ENCODE measurements at places on chromosomes 1 and 21.

- no peak for DNase-seq
These were observed 50.2 kb upstream of the ACTRT2 start for GRCh38 chr1:2971101-2971501.

- no peak for DNase-seq
These were observed 114.2 kb downstream of the SLC16A1 start for GRCh38 chr1:112841825-112842224.

DNA sequence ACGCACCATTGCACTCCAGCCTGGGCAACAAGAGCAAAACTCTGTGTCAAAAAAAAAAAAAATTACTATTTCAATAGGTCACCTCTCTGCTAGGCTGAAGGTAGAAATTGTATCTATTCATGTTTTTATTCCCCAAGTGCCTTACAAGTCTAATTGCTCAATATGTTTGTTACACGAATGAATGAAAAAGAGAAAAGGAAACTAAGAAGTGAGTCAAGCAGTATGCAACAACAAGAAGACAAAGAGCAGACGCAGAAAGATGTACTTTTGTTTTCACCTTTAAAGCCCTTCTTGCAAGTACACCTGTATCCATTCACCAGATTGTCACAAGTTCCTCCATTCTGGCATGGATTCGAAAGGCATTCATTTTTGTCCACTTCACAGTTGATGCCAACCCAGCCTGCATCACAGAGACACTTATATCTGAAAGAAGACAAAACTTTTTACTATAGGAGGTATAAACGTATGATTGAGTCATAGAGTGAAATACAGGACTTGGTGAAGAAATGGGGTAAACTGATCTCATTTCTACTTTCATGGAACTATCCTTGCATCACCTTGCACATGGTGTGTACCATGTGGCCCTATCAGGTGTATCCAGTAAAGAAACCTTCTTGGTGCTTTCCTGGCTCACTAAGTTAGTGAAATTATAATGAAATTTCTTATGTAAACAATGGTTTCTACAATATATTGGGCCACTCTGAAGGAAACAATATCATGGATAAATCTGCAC is 57.1 kb upstream of the ADAM30 start:
- DNase-seq: no peak

GRCh38 chr1:201545851-201546492 is 7.0 kb downstream of the NAV1 start:
- DNase-seq: no peak
